ENCODE measurements at places on chromosomes 1 and 21.
A peak's percentile ranks its signal among the peaks of the same experiment; 100 is the strongest.

- no peak for DNase-seq
Measured at GRCh38 chr1:62516600-62516999, 79.8 kb downstream of the USP1 start.

- peak; percentile 62 for DNase-seq
Measured at GRCh38 chr1:115771094-115771846, 2.8 kb upstream of the CASQ2 start.

DNA sequence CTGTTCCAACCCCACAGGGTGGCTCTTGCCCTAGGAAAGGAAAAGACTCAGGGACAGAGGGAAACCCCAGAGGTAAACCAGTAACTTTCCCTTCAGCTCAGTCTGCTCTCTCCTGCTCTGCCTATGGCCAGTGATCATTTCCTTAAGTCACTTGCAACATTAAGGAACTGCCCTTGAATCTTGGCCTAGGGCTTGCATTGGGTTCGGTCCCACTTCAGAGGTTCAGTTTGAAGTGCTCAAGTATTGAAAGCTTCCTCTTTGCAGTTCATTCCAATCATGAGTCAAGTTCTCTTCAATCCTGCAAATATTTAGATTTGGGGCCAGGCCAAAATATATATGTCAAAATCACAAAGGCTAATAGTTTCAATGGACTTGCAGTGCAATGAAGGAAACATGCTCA is 97.7 kb upstream of the IRF2BP2 start:
- DNase-seq: no peak

- peak; percentile 30 for DNase-seq
Measured at GRCh38 chr1:21139601-21140000, 37.1 kb downstream of the EIF4G3 start.

GRCh38 chr1:18599086-18599485 is 31.6 kb upstream of the PAX7 start:
- no peak for DNase-seq

GRCh38 chr1:85295006-85295431 is 18.6 kb upstream of the BCL10 start:
- no peak for DNase-seq

DNA sequence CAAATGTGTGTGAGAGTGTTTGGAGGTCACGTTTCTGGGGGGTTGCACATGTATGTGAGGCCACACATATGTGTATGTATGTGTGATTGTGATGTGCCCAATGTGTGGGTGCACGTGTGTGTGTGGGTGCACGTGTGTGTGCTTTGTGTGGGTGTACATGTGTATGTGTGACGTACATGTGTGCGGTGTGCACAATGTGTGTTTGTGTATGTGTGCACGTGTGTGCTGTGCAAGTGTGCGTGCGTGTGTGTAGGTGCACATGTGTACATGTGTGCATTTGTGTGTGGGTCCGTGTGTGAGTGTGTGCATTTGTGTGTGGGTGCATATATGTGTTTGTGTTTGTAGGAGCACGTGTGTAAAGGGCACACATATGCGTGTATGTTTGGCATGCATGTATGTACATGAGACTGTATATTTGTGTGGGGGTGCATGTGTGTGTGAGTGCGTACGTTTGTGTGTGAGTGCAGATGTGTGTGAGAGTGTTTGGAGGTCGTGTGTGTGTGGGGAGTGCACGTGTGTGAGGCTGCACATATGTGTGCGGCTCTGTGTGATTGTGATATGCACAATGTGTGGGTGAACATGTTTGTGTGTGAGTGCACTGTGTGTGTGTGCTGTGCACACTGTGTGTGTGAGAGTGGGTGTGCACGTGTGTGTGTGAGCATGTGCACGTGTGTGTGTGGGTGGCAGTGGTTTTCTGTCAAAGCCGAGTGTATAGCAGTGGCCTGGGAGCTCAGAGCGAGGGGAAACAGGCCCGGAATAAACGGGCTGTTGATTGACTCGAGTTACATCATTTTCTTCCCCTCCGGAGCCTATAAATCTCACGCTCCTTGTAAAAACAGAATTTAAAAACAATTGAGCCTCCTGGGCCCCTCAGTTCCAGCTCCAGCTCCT is 132.7 kb upstream of the ARHGEF16 start:
- no peak for DNase-seq
